ENCODE measurements at places on chromosomes 2 and 18.

DNA sequence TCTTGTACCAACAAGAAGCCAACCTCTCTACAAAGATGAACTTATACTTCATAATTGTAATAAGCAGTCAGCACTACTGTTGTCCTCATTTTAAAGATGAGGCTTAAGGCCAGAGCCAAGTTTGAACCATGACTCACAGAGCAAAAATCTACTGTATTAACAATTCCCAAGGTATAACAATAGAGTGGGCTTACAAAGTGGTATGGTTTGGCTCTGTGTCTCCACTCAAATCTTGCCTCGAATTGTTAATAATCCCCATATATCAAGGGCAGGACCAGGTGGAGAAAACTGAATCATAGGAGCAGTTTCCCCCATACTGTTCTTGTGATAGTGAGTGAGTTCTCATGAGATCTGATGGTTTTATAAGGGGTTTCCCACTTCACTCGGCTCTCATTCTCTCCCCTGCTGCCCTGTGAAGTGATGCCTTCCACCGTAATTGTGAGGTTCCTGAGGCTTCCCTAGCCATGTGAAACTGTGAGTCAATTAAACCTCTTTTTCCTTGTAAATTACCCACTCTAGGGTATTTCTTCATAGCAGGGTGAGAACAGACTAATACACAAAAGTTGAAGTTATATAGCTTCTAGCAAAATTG, 19.5 kb downstream of the MRPL44 start:
- DNase-seq: no peak

DNA sequence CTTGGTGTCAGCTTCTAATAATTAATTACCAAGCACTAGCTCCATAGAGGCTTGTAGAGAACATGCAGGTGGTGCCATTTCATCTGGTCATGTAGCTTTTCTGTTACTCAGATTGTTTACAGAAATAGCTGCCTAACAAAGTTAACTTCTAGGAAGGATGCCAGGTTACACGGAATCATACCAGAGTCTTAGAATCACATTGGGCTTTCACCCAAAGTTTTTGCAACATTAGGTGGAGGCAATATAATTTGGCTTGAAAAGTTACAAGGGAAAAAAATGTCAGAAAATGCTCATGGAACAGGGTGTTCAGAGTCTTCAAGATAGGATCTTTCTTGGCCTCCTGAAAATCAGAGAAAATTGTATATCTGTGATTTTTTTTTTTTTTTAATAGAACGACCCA, 135.6 kb downstream of the ARHGAP15 start:
- no peak for DNase-seq

DNA sequence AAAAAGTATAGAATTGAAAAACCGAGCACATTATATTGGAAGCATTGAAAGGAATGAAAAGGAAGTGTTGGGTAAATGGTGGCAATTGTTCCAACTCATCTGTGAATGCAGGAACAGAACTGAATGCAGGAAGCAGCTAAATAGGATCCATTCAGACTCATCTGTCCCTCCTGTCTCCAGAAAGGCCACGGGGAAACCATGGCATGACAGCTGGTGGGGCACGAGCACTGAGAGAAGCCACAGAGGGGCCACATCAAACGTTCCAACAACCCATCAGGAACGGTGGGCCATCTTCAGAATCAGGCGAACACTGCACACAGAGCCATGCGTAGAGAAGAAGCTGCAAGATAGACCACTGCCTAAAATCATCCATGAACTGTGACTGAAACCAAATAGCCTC, 138.5 kb upstream of the SLC35G4 start:
- DNase-seq: peak; percentile 14

- DNase-seq: no peak
Measured at GRCh38 chr2:28681606-28682005, 70.0 kb upstream of the PPP1CB start.

GRCh38 chr18:33156906-33157470, 283.5 kb downstream of the CCDC178 start:
- DNase-seq: no peak

- no peak for DNase-seq
Measured at GRCh38 chr2:191264647-191265081, 19.5 kb downstream of the MYO1B start.

All from globus pallidus (tissue), 1 donor.